ENCODE measurements at places on chromosomes 12 and 14. TPM values are rescaled to one million over a fixed set of nuclear protein-coding genes. Genes with fewer than 3 reads are reported as not detected.

DNA sequence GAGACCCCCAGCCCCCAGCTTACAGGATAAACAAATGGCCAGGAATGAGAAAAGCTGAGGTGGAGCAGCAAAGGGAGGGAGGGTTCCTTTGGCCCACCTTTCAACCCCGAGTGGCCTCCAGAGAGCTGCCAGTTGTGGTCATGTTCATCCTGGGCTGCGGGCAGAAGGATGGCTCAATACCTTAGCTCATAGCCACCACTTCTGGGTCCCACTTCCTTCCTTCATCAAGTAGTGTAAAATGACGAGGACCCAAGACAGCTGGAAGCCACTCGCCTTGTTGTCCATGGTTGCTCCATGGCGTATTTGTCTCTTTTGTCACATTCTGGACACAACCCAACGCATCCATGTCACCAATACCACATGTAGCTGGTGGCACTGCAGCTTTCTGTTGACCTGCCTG lies 24.2 kb downstream of the CRACR2A start:
- peaks cover 5% of the 10 kb centered on the region for H3K4me1 ChIP-seq
- no peak overlapping the region for H3K27ac ChIP-seq
- DNase-seq = no peak
- H3K27me3 ChIP-seq = no peaks in the 10 kb centered on the region

- no peak overlapping the region for H3K27ac ChIP-seq
- H3K36me3 ChIP-seq = no peaks in the 10 kb centered on the region
- H3K4me3 ChIP-seq = no peak overlapping the region
- no peak for DNase-seq
These were observed 172.6 kb downstream of the PAX9 start for GRCh38 chr14:36834293-36834692.

- H3K4me1 ChIP-seq = no peaks in the 10 kb centered on the region
- H3K4me3 ChIP-seq = no peak overlapping the region
- H3K27me3 ChIP-seq = no peaks in the 10 kb centered on the region
- DNase-seq = no peak
- no peaks in the 10 kb centered on the region for H3K36me3 ChIP-seq
These were observed 9.8 kb downstream of the GALNT4 start for GRCh38 chr12:89514751-89515150.

- H3K27me3 ChIP-seq = no peaks in the 10 kb centered on the region
- no peaks in the 10 kb centered on the region for H3K4me1 ChIP-seq
- H3K36me3 ChIP-seq = no peaks in the 10 kb centered on the region
- DNase-seq = no peak
- H3K4me3 ChIP-seq = no peak overlapping the region
These were observed 48.8 kb upstream of the SLCO1C1 start for GRCh38 chr12:20646239-20646827.

ATXN7L3B gene
- 21.0 TPM for total RNA-seq

POTEG gene
- 88.6 TPM for total RNA-seq

DNA sequence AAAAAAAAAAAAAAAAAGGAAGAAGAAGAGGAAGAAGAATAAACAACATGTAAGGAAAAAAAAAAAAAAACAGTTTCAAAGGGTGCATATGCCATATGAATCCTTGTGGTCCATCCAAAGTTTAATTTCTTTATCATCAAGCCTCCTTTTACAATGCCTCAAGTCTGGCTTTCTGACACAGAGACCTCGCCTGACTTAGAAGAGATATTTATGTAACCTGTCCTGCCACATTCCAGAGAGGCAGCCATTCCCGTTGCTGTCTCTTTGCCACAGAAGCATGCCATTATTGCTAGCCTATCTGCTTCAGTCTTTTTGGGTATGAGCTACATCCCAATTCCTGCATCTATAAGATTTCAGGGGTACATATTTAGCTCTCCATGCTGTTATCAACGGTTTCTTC lies 596.7 kb upstream of the ATP2B1 start:
- no peak overlapping the region for H3K4me3 ChIP-seq
- no peak overlapping the region for H3K27ac ChIP-seq
- no peak for DNase-seq

GPRC5D gene
- total RNA-seq = 4.0 TPM

DNA sequence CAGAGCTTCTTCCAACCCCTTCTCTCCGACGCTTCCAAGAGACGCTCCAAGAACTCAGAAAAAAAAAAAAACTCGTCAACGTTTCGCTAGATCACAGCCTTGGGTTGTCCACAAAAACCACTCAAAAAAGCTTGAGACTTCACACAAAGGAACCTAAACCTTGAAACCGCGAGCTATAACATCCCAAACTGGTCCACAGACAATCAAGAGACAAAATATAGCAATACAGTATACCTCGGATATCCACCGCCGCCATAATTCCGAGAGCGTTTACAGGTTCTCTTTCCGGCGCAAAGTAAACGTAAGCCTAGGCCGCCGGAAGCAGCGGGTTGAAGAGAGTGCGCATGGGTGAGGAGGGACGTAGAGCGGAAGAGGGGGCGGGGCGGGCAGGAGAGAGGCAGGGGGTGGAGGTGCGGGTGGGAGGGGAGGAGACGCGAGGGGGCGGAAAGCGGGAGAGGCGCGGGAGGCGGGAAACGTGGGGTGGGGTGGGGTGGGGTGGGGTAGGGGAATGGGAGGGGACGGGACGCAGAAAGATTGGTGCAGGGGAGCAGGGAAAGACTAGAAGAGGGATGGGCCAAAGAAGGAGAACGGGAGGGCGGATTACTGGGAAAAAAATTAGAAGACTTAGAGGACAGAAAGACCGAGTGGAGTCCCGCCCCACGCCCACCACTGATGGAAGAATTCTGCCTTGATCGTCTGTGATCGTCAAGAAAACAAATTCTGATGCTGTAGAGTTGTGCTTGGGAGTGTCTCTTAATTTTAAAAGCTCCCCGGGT lies at the start of gene MED6:
Gene MED6, minus strand, starts transcription at position 274 of the 776 bp plus-strand sequence. Its CDS starts 18 bp downstream, at position 256.
- peak within 1 kb of the TSS; percentile 19 for H3K27ac ChIP-seq
- peak; percentile 95 for DNase-seq
- no peaks in the 10 kb centered on the region for H3K27me3 ChIP-seq
- H3K4me1 ChIP-seq = peaks cover 7% of the 10 kb centered on the region
- H3K36me3 ChIP-seq = no peaks in the 10 kb centered on the region

PKP2 gene
- total RNA-seq = 18.9 TPM

ASCL1 gene
- total RNA-seq = 0.25 TPM

GRCh38 chr12:32864731-32865130 lies 31.8 kb downstream of the PKP2 start:
- H3K27me3 ChIP-seq = no peaks in the 10 kb centered on the region
- no peaks in the 10 kb centered on the region for H3K36me3 ChIP-seq
- H3K4me1 ChIP-seq = no peaks in the 10 kb centered on the region
- H3K4me3 ChIP-seq = no peak overlapping the region
- DNase-seq = no peak

DNA sequence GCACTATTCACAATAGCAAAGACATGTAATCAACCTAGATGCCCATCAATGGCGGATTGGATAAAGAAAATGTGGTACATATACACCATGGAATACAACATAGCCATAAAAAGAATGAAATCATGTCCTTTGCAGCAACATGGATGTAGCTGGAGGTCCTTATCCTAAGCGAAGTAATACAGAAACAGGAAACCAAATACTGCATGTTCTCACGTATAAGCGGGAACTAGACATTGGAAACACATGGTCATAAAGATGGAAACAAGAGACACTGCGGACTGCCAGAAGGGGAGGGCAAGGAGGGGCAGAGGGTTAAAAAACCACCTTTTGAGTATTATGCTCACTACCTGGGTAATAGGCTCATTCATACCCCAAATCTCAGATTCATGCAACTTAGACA lies 234.1 kb upstream of the PLXNC1 start:
- H3K36me3 ChIP-seq = no peaks in the 10 kb centered on the region
- H3K27me3 ChIP-seq = no peaks in the 10 kb centered on the region
- H3K27ac ChIP-seq = no peak overlapping the region
- no peak overlapping the region for H3K4me3 ChIP-seq

GRCh38 chr14:97824218-97824617 lies 1027.0 kb downstream of the VRK1 start:
- no peak overlapping the region for H3K4me3 ChIP-seq
- H3K27me3 ChIP-seq = no peaks in the 10 kb centered on the region
- no peaks in the 10 kb centered on the region for H3K4me1 ChIP-seq
- no peak overlapping the region for H3K27ac ChIP-seq
- DNase-seq = peak; percentile 22
- no peaks in the 10 kb centered on the region for H3K36me3 ChIP-seq

EIF2S3B gene
- total RNA-seq = 3.9 TPM

CYP46A1 gene
- 4.2 TPM for total RNA-seq

DNA sequence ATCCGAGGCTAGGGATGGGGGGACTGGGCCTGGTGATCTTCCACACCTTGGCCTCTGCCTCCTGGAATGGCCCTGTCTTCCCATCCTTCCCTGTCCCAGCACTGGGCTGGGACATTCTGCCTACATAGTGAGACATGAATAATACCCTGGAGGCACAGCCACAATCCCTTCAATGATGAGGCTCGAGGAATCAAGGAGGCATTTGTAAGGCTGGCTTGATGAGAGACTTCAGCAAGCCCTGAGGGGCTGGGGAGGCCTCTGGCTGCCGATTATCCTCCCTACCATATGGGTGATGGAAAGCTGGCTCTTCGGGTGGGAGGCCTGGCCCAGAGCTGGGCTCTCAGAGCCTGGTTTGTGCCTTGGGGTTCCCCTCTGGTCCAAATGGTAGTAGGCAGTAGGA lies 92.5 kb downstream of the CALM1 start:
- no peaks in the 10 kb centered on the region for H3K36me3 ChIP-seq
- no peaks in the 10 kb centered on the region for H3K27me3 ChIP-seq
- peaks cover 25% of the 10 kb centered on the region for H3K4me1 ChIP-seq
- DNase-seq = no peak
- H3K4me3 ChIP-seq = no peak overlapping the region
- H3K27ac ChIP-seq = no peak overlapping the region

DNA sequence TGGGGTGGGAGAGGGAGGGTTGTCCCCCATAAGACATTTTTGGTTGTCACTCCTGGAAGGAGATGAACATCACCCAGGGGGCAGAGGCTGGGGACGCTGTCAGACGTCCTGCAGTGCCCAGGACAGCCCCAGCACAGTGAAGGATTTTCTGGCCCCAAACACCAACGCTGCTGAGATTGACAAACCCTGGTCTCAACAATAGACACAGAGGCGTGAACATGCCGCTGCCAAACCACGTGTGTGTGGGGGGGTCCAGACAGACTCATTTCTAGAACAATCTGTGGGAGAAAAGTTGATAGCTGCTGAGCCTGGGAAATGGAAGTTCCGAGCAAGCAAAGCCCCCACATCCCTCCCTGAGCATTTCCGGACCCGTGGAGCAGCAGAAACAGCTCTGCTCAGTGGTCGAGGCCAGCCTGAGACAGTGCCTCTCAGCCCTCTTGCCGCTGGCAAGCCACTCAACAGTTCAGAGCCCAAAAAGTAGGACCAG lies 43.8 kb upstream of the CLMN start:
- no peaks in the 10 kb centered on the region for H3K36me3 ChIP-seq
- peaks cover 12% of the 10 kb centered on the region for H3K4me1 ChIP-seq
- DNase-seq = peak; percentile 71
- no peak overlapping the region for H3K4me3 ChIP-seq
- H3K27ac ChIP-seq = no peak overlapping the region
- H3K27me3 ChIP-seq = no peaks in the 10 kb centered on the region

GRCh38 chr12:79364197-79364596 lies 326.6 kb downstream of the PAWR start:
- H3K4me3 ChIP-seq = no peak overlapping the region
- no peaks in the 10 kb centered on the region for H3K4me1 ChIP-seq
- DNase-seq = no peak
- no peaks in the 10 kb centered on the region for H3K36me3 ChIP-seq
- no peak overlapping the region for H3K27ac ChIP-seq

SOX5 gene
- total RNA-seq = 29.2 TPM

- peaks cover 31% of the 10 kb centered on the region for H3K4me1 ChIP-seq
- H3K27me3 ChIP-seq = no peaks in the 10 kb centered on the region
- no peaks in the 10 kb centered on the region for H3K36me3 ChIP-seq
- no peak overlapping the region for H3K27ac ChIP-seq
These were observed 99.3 kb downstream of the PELI2 start for GRCh38 chr14:56217380-56218045.

ACOT4 gene
- total RNA-seq = 8.3 TPM

BHLHE41 gene
- total RNA-seq = 23.8 TPM

CCDC197 gene
- total RNA-seq = 20.7 TPM

GPR137C gene
- total RNA-seq = 9.4 TPM

Data from testis (tissue), 5 donors.